ENCODE measurements at places on chromosomes 5 and 9.
A peak's percentile ranks its signal among the peaks of the same experiment; 100 is the strongest.

DNA sequence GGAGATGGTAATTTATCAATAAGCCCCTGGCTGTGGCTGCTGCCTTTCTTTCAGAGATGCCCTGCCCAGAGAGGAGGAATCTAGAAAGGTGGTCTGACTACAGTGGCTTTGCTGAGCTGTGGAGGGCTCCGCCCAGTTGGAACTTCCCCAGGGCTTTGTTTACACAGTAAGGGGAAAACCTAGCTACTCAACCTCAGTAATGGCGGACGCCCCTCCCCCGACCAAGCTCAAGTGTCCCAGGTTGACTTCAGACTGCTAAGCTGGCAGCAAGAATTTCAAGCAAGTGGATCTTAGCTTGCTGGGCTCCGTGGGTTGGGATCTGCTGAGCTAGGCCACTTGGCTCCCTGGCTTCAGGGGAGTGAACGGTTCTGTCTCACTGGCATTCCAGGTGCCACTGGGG is 865.4 kb upstream of the ACO1 start:
- no peak for DNase-seq

GRCh38 chr5:143760131-143760505 is 51.8 kb upstream of the HMHB1 start:
- DNase-seq = no peak

DNA sequence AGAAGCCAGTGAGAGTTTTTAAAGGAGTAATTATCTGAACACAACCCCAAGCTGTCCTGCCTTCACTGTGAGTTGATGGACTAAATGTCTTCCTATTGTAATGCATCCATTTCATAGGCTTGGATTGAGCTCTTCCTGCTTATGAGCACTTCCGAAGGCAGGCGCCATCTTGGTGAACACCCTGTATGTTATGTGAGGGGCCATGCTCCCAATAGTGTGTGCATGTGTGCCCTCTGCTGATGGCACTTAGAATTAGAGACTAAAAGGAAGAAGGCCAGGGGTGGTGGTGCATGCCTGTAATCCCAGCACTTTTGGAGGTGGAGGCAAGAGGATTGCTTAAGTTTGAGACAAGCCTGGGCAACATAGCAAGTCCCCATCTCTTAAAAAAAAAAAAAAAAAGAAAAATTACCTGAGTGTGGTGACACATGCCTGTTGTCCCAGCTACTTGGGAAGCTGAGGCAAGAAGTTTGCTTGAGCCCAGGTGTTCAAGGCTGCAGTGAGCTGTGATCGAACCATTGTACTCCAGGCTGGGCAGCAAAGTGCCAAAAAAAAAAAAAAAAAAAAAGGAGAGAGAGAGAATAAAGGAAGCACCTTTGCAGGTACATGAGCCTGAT is 65.0 kb downstream of the C9orf152 start:
- DNase-seq = peak; percentile 40

DNA sequence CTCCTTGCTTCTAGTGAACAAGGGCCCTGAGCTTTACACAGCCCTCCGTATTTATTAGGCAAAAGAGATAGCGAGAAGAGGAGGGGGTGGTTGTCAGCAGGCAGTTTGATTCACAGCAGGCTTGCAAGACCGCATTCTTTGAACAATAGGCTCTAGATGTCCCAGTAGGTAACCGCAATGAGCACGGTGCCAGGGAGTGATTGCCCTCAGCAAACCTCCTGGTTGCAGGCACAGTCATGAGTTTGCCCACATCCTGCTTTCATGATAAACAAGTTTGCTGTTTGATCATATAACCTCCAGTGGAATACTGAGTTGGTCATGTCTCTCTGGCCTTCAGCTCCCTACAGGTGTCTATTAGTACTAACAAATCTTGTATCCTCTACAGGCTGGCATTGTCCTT is 66.1 kb downstream of the CACNA1B start:
- no peak for DNase-seq

- DNase-seq = peak; percentile 99
Observed at GRCh38 chr5:61301341-61302199, 30.5 kb upstream of the ZSWIM6 start.

DNA sequence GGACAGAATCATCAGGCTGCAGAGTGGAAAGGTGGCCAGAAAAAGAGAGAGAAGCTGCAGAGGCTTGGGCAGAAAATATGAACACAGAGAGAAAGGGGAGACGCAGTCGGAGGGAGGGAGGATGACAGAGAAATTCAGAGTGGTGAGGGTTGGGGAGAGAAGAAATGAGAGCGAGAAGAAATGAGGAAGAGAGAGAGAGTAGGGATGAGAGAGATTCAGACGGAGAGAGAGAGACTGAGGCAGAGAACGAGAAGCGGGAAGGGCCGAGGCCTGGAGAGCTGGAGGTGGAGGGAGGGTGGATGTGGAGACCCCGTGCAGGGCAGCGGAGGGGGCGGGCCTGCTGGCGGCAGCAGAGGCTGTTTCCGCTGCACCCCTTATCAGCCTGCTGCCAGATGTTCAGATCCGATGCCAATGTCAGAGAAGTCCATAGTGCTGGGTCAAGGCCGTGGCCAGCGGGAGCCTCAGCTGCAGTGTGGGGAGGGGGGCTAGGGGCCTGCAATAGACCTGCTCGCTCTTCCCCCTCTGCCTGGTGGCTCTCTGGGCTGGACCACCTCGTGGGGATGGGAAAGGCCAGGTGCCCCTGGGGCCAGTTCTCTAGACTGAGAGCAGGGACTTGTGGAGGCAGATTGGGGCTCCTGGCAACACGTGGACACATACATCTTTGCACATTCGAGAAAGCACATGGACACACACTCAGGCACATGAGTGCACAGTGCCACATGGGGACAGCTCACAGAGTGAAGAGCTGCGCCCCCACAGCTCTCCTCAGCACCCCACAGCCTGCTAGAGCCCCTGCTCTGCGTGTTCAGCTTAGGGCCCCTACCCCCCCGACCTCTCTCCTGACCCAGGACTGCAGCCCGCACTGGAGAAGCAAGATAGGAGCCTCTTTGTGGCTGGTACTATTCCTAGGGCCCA is 4.9 kb upstream of the NR5A1 start:
- DNase-seq = no peak

GRCh38 chr9:93642961-93643360 is 66.6 kb downstream of the PHF2 start:
- DNase-seq = peak; percentile 84

- DNase-seq = peak; percentile 75
Observed at GRCh38 chr9:95409650-95410426, 92.3 kb upstream of the FANCC start.

DNA sequence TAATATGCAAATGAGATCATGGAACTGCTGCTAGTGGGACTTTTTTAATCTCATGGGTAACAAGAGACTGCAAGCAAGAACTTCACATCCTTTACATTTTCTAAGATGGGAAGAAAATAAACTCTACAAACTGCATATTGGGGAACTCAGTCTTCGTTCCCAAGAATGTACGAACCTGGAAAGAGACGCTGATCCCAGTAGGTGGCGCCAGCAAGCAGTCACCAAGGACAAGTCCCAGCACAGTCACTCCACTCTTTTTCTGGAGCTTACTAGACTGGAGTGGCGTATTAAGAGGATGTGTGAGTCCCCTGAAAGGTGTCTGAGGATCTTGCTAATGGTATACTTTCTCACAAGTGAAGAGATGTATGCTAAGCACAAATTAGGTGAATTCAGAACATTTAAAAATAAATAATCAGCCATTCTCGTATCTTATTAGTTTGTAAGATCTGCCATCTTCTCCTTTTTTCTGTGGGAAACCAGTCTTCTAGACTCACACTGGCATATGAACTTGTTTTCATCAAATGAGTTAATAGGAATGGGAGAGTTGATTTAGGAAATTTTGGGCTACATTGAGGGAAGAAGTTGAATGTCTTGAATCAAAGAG is 16.0 kb upstream of the PUM3 start:
- peak; percentile 68 for DNase-seq

DNA sequence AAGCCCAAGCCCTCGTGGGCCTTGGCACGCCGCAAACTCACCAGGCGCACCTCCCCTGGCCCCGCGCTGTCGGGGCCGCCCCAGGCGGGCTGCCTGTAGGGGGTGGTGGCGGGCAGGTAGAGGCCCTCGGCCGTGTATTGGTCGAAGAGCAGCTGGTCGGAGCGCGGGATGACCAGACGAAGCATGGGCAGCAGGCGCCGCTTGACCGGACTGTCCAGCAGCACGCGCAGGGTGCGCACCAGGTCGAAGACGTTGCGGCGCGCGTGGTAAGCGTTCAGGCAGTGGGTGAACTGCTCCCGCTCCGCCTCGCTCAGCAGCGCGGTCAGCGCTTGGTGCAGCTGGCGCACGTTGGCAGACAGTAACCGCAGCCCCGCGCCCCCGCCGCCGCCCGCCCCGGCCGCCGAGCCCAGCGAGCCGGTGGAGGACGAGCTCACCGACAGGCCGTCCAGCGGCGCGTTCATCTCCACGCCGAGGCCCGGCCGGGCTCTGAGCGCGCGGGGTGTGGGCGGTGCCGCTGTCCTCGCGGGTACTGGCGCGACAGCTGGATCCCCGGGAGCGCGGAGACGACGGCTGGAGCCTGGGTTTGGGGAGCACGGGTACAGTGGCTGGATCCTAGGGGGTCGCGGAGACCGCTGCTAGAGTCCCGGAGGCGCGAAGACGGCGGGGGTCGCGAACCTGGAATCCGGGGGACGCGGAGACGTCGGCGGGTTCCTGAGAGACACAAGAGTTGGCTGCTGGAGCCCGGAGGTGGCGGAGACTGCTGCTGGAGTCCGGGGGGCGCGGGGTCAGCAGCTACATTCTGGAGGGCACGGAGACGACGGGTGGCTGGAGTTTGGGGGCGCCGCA is 709 bp downstream of the WHRN start:
- peak; percentile 34 for DNase-seq

GRCh38 chr5:143115381-143115780 is 288.1 kb downstream of the NR3C1 start:
- DNase-seq = no peak

DNA sequence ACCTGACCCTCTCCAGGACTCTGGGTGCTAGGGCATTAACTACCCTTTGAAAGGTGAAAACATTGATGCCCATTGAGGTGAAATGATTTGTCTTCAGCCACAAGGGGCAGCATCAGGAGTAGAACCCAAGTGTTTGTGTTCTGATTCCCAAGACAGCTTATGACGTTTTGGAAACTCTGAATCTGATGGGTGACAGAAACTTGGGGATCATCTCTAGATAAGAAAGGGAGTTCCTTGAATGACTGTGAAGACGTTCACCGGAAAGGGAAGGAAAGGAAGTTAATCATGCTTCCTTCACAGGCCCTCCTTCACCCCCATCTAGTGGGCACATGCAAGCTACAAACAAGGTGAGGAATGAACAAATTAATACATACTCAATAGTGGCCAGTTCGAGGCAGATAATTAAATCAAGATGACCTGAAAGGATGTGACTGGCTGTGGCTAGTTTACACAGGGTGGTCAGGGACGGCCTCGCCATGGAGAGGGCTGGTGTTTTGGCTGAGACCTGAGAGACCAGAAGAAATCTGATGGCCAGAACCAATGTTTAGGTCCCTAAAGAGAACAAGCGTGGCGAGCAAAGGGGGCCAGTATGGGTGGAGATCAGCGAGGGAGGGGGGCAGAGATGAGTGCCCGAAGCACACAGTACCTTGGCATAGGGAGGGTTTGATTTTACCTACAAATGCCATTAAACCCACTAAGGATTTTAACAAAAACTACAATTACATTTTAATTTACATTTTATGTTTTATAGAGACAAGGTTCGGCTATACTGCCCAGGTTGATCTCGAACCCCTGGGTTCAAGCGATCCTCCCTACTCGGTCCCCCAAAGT is 937 bp upstream of the SLC26A2 start:
- DNase-seq = peak; percentile 60

- DNase-seq = no peak
Observed at GRCh38 chr5:34899066-34899465, 16.2 kb downstream of the RAD1 start.

DNA sequence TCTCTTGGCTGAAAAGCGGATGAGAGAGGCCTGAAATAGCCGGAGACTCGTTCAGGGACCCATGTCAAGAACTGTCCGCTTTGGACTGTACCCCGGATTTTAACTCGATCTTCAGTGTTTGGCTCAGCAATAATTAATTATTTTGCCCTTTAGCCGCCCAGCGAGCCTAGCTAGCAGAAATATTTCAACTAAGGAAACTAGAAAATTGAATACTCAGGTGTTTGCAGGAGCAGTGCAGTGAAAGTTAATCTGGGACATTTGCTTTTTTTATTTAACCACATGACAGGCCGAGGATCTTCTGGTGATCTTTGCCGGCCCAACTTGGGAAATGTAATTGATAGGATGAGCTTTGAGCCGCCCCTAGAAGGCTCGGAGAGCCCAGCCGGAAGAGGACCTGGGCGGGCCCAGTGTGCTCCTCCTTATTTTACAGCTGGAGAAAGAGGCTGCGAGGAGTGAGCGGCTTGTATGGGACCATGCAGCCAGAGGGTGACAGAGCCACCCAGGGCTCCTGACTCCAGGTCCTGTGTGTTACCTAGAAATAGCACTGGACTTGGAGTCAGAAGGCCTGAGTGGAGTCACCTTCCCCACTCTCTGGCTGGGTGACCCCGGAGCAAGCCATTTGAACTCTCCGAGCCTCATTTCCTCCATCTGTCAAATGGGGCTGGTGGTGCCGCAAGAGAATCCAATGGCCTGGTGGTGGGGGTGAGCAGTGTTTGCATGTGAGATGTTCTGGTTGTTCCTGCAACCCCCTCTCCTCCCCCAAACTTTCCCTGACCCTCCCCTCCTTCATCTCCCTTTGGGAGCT is 2.4 kb downstream of the PPARGC1B start:
- DNase-seq = no peak

- DNase-seq = peak; percentile 48
Observed at GRCh38 chr5:54861212-54861894, 124.0 kb downstream of the ESM1 start.
